ENCODE measurements at places on chromosomes 16 and 17.

GRCh38 chr17:66964930-66965800, 658 bp downstream of the CACNG4 start:
- peak; percentile 93 for DNase-seq

DNA sequence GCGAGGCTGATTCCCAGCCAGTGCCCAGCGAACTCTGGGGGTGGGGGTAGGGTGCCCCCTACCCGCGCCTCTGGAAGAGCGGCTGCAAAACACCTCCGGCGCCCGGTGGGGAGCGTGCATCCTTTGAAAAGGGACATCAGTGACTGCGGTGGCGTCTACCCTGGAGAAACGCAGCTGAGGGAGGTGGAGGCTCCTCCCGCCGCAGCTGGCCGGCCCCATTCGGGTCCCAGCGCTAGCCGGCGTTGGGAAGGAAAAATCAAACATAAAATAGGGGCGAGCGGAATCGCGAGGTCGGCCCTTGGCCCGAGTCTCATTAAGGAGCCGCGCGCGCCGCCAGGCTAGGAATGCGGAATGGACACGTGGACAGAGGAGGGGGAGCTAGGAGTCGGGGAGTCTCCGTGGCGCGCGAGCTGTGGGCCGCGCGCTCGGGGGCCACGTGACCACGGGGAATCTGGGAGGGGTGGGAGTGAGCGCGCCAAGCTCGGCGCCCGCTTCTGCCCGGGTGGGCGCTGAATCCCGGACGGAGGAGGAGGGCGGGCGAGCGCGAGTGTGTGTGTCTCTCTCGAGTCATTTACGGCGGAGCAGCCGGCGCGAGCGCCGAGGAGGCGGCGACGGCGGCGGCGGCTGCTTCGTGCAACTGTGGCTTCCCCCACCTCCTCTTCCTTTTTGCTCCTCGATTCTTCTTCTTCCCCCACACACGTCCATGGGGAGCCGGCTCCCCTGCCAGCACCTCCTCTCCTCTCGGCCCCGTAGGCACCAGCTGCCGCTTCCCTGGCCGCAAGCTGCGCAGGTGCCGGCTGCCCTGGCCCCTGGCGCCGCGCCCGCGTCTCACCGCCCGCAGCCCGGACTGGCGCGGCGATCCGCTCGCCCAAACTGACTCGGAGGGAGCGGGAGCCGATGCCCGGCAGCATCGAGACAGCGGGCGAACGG, at the start of gene TMEM132E:
Gene TMEM132E, plus strand, starts transcription at position 566 of the 930 bp plus-strand sequence. CDS start 1,495 bp downstream, outside the sequence.
- peak; percentile 59 for DNase-seq

DNA sequence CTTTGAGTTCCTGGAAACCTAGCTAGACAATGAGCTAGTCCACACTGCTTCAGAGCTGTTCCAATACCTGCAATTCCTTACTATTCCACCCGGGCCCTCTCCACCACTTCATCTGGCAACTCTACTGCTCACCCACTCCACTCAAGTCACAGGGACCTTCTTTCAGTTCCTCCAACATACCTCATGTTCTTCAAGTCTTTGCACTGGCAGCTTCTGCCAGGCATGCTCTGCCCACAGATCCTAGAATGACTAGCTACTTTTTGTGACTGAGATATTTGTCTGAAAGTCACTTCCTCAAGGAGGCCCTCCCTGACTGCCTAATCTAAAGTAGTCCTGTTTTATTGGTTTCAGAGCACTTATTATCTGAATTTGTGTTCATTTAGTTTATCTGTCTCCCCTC, 86.4 kb downstream of the TEX14 start:
- DNase-seq: no peak

DNA sequence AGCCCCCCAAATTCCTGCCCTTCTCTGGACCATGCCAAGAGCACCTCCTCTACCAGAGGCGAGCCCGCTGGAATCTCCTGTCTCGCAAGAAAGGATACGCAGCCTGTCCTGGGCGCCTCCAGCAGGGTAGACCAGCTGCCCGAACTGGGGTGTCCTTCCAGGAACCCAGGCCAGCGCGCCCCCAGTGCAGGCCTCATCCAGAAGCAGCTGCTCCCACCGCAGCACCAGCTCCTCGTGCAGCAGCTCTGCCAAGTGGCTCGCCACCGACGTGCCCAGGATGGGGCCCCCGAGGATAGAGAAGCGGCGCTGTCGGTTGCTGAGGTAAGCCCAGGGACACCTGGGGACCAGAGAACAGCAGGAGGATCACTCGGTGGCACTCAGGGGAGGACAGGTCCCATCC, 4.8 kb downstream of the TAF1C start:
- DNase-seq: no peak

DNA sequence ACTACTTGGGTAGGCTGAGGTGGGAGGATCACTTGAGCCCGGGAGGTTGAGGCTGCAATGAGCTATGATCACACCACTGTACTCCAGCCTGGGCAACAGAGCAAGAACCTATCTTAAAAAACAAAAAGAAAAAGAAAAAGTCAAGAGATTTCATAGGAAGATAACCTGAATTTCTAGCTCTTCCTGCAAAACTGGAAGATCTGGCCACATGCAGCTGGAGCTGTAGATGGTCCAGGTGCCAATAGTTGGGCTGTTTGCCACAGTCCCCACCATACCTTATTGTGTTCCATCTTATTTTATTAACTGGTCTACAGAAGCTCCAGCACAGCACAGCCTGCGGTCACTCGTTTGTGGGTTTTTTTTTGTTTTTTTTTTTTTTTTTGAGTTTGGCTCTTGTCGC, 15.0 kb downstream of the ATP2A1 start:
- no peak for DNase-seq

GRCh38 chr17:49834118-49834743, 13.6 kb downstream of the TAC4 start:
- no peak for DNase-seq

- no peak for DNase-seq
Measured at GRCh38 chr17:51366866-51367265, 106.5 kb downstream of the UTP18 start.

DNA sequence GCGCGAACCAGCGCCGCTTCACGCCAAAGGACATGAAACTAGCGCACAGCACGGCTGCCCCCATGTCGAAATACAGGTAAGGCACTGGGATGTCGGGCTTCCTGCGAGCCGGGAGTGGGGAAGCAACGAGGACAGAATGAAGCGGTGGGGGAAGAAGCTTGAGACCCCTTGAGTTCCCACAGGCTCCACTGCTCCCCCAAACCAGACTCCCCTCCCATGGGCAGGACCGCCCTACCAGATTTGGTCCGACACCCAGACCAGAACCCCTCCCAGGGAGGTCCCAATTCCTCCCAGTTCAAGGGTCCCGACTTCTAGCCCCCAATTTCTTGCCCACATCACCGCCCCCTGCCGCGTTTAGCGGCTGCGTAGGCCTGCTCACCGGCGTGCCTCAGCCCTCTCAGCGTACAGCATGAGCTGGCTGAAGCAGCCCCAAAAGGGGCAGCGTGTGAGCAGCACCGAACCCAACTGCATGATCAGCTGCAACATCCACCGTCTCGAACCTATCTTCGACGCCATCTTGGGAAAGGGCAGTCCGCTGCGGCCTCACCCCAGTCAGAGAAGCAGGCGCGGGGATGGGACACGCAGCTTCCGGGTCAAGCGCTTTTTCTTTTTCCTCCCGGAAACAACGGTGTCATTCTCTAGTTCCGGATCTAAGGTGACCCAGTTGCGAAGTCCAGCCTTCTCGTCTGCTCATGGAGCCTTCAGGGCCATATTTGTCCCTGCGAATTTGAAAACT, at the start of gene TMEM101:
Gene TMEM101, minus strand, starts transcription at position 527 of the 736 bp plus-strand sequence. Its CDS starts 11 bp downstream, at position 516.
- DNase-seq: peak; percentile 99

- DNase-seq: peak; percentile 99
Measured at GRCh38 chr17:74972107-74972972, at the start of gene HID1. Gene HID1 (minus strand): TSS chr17:74972759. CDS start chr17:74972656, 103 bp downstream.

- DNase-seq: no peak
Measured at GRCh38 chr16:4366016-4366415, 5.6 kb upstream of the VASN start.

DNA sequence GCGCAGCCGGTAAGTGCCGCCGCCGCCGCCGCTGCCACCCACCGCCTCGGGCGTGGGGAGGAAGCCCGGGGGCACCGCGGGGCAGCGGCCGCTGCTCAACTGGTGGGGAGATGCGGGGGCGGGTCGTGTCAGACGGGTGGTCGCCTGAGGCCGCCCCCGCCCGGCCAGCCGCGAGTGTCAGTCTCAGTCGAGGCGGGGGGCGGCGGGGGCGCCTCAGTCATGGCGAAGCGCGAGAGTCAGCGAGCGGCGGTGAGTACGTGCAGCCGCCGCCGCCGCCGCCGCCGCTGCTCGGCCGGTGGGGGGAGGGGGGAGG, 76.2 kb downstream of the CHD9 start:
- no peak for DNase-seq

DNA sequence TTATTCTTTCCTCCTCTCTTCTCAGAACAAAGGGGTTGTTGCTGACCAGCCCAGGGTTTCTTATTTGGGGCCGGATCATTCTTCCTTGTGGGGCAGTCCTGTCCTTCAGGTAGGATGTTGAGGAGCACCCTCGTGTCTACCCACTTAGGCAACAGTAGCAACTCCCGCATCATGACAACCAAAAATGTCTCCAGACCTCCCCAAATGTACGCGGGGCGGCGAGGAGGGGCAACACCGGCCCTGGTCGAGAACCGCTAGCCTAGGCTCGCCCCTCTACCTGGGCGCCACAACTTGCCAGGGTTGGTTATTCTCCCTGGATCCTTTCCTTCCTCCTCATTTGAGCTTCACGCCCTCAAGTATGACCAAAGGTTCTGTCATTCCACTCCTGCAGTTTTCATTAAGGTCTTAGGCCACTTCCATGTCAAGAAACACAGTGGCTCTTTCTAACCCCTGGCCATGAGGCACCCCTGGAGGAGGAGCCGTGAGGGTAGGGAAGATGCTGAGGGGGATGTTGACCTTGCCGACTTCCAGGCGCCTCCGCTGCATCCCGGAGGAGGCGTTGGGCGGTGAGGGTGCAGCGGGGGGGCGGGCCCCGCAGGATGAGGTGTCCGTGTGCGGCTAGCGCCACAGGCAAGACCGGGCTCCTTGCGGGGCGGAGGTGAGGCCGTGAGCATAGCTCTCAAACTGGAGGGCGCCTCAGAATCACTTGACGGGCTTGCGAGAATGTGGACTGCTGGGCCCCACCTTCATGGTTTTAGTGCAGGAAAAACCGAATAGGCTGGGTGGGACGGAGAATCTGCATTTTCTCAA, 712 bp upstream of the SPECC1 start:
- peak; percentile 48 for DNase-seq

- DNase-seq: no peak
Measured at GRCh38 chr16:65384441-65384840, 262.6 kb upstream of the CDH11 start.

DNA sequence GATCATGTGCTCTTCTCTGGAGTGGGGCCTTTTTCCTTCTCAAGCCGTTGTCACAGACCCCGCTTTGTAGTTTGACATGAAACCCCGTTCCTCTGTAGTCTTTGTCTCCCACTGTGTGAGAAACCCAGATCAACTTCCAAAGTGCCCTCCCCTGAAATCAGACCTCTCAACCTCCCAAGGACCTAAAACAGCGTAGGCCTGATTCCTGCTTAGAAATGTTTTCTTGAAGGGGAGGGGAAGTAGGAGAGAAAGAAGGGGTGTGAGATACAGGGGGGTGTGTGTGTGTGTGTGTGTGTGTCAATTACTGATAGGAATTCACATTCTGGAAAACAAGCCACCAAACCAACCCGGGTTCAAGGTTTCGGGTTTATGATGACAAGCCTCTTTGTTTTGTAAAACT, 1.4 kb downstream of the UBE2O start:
- no peak for DNase-seq

DNA sequence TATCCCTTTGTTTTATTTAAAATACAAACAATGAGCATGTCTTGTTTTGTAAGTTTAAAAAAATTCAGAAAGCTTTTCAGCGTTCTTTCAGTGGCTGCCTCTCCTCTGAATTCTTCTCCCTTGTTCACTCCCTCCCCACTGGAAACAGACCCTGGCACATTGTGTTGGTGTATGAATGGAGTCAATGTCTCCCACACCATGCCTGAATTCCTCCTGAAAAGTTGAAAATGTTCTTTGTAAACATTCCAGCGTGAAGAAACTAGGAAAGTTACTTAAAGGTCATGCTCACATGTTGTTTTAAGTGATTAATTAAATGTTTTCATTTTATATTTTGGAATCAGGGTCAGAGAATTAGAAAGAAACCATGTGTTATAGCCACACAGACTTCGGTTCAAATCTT, 136.9 kb upstream of the DYNLRB2 start:
- DNase-seq: no peak

- no peak for DNase-seq
Measured at GRCh38 chr17:17425591-17425990, 51.2 kb upstream of the MED9 start.

DNA sequence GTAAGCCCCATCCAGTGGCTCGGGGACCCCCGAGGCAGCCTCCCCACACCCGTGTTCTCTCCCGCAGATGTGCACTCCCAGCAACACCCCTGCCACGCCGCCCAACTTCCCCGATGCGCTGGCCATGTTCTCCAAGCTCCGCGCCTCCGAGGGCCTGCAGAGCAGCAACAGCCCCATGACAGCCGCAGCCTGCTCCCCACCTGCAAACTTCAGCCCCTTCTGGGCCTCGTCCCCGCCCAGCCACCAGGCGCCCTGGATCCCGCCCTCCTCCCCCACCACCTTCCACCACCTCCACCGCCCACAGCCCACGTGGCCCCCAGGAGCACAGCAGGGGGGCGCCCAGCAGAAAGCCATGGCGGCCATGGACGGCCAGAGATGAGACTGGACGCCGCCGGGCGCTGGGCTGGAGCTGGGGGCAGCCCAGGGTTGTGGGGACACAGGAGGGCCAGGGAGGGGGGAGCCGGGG, 5.0 kb downstream of the UBALD2 start:
- no peak for DNase-seq

- no peak for DNase-seq
Measured at GRCh38 chr16:81376880-81377279, 62.1 kb downstream of the GAN start.

GRCh38 chr16:25177512-25177830, 39.3 kb upstream of the AQP8 start:
- DNase-seq: no peak

Data from iPS-NIHi11 (cell line).